ENCODE measurements at places on chromosomes 11 and 22.
A peak's percentile ranks its signal among the peaks of the same experiment; 100 is the strongest.

DNA sequence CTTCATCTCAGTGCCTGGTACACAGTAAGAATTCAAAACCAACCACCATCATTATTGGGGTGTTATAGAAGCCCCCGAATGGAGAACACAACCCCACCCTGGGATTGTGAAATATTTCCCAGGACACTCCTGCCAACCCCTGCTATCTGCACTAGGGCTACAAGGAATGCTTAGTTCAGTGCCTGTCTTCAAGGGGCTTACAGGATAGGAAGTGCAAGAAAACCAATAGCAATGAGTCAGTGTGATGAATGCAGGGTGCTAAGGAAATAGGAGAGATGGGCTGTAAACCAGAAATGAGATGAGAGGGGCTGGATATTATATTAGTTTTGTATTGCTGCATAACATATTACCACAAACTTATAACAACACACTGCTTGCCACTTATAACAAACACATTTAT lies 965 bp upstream of the ASCC2 start:
- DNase-seq = no peak

- no peak for DNase-seq
Measured at GRCh38 chr11:2094354-2095197, 44.6 kb downstream of the IGF2 start.

DNA sequence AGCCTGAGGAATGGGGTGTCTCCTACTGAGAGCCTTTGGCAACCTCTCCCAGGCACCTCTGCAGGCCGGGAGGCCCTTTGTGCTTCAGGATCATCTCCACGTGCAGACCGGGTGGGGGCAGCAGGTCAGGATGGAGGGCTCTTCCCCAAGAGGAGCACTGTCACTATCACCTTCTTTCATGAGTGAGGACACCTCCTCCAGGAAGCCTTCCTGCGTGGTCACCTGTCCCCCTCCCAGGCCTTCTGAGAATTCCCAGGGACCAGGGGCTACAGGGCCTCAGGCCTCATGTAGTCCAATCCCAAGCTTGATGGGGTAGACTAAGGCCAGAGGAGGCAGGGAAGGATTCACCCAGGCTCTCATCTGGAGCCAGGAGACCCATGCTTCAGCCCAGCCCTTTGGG lies 57.6 kb downstream of the PDE2A start:
- no peak for DNase-seq

DNA sequence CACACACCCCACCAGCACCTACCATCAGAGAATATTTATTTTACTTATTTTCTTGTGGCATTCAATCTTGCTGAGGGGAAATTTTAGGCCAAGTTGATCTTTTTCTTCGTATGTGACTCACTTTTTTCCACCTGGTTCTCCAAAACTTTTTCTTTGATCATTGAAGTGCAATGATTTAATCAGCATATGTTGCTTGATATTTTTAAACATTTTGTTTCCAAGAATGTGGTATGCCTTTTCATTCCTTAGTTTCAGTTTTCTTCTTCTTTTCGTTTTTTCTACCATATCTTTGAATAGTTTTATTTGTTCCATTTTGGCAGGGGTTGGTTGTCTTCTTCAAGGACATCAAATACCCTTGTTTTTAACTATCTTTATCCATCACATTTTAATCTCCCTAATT lies 28.6 kb downstream of the FANCF start:
- DNase-seq = no peak

GRCh38 chr11:123174196-123175183 lies 20.6 kb downstream of the CLMP start:
- DNase-seq = no peak

DNA sequence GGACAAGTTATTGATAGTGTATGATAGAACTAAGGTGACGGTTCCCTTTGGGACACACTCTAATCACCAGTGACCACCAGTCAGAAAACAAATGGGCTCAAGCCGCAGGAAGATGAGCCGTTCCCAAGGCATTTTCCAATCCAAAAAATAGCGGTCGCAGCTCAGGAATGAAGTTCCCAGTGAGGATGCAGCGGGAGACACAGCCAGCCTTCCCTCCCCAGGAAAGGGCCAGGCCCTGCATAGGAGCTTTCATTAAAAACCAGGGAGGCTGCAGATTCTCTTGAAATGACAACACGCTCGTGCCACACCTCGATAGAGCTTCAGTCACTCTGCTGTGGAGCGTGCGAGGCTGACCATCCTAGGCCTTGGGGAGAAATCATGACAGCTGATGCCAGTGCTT lies 65.8 kb upstream of the WNT7B start:
- DNase-seq = no peak

- no peak for DNase-seq
Measured at GRCh38 chr11:130449996-130450769, 1.7 kb downstream of the ADAMTS15 start.

GRCh38 chr22:31104869-31105268 lies 2.5 kb downstream of the SELENOM start:
- DNase-seq = no peak

GRCh38 chr11:71173709-71174108 lies 78.7 kb downstream of the SHANK2 start:
- no peak for DNase-seq

- DNase-seq = no peak
Measured at GRCh38 chr11:70854201-70854600, 398.2 kb downstream of the SHANK2 start.

DNA sequence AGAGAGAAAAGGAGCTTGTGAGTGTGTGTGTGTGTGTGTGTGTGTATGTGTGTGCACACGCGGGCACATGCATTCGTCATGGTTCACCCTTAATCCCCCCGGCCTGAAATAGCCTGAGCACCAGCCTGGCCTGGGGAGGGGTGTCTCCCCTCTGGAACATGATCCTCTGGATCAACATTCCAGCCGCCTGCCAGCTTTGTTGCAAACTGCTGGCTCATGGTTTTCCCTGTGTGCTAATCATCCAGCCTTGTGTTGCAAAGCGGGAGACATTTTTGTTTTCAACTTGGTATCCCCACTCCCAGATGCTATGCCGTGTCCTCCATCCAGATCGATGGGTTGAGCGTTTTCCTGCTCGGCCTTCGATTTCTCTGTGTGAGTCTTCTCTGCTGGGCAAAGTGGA lies 94.3 kb downstream of the FEZ1 start:
- DNase-seq = no peak

GRCh38 chr11:32312865-32313403 lies 122.4 kb downstream of the WT1 start:
- peak; percentile 89 for DNase-seq

DNA sequence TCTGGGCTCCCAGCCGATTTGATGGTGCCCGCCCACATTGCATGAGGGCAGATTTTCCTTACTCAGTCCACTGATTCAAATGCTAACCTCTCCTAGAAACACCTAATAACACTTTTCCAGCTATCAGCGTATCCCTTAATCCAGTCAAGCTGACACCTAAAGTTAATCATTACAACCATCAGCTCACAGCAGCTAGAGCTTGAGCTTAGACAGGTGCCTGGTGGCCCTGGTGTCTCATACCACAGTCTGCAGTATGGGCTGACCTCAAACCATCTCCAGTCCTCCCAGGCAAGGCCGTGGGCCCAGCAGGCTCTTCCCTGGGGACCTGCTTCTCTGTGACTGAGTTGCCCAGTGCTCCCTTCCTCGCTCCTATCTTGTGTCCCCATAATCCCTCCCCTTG lies 174.4 kb upstream of the NECTIN1 start:
- no peak for DNase-seq

- no peak for DNase-seq
Measured at GRCh38 chr11:126233391-126233790, 21.8 kb downstream of the FAM118B start.

GRCh38 chr11:20474882-20475517 lies 87.5 kb downstream of the PRMT3 start:
- DNase-seq = peak; percentile 43

- peak; percentile 70 for DNase-seq
Measured at GRCh38 chr11:57345555-57346211, 7.5 kb downstream of the P2RX3 start.

GRCh38 chr11:134150195-134150903 lies 73.4 kb downstream of the NCAPD3 start:
- no peak for DNase-seq

GRCh38 chr11:123135863-123136446 lies 59.1 kb downstream of the CLMP start:
- DNase-seq = no peak

DNA sequence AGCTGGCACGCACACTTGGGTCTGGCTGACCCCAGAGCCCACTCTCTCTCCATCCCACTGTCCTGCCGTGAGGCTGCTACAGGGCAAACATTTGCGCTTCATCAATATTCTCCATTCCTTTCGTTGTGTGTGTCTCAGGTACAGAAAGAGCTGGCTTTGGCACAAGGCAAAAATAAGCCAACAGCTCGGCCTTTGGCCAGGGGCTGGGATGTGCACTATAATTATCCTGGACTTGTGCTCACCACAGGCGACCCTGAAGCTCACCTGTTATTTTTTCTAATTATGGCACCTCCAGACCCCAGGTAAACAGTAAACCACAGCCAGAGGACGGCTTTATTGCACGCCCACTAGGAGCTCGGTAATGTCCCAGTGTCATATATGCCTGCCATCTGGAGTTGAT lies 10.9 kb downstream of the ZMAT5 start:
- no peak for DNase-seq

GRCh38 chr22:26927821-26928220 lies 270.4 kb downstream of the MIAT start:
- no peak for DNase-seq

DNA sequence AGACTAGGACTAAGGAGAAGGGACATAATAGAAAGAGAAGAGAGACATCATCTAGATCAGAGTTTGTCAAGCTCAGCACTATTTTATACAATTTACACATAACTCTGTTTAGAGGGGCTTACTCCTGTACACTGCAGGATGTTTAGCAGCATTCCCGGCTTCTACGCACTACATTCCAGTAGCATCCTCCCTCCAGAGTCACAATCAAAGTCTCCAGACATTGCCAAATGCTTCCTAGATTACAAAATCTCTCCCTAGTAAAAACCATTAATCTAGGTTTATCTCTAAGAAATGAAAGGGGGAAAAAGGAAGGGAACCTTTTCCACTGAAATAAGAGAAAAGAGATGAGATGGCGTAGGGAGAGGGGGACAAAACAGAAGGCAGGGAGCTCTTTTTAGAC lies 4.0 kb downstream of the USP28 start:
- no peak for DNase-seq

GRCh38 chr11:73445980-73446379 lies 69.8 kb downstream of the RELT start:
- no peak for DNase-seq

DNA sequence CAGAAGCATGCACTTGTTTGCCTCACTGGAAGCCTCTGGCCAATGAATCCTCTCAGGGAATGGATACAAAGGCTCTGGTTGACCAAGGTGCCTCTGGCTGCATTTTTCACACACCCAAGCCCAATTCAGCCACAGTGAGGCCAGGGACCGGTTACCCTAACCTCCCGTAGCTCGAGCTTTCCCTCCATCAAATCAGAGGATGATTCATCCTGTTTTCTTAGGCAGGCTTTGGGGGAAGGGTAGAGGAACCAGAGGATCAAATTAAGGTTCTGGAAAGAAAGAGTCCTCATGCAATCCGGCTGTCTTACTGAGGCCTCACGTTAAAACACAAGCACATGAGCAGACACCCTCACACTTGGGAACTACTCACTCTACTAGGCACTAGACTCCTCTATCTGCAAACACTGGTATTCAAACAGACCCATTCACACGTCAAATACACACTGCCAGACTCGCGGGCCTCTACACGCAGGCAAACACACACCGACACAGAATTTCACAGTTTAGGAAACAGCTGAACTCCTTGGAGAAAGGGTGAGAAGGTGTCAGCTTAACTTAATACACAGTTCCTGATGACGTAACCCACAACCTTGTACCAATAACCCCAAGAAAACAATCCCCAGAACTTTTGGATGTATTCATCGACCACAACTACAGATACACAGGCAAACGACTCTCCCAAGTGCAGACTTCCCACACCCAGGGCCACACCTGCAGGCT lies 12.4 kb downstream of the NRXN2 start:
- DNase-seq = no peak

- DNase-seq = no peak
Measured at GRCh38 chr22:44686873-44687600, 15.0 kb upstream of the PRR5 start.

GRCh38 chr11:106681435-106681834 lies 336.8 kb downstream of the GUCY1A2 start:
- no peak for DNase-seq

- DNase-seq = peak; percentile 45
Measured at GRCh38 chr11:122668562-122669090, 13.1 kb downstream of the UBASH3B start.

GRCh38 chr11:86230179-86230804 lies 14.3 kb upstream of the EED start:
- no peak for DNase-seq

DNA sequence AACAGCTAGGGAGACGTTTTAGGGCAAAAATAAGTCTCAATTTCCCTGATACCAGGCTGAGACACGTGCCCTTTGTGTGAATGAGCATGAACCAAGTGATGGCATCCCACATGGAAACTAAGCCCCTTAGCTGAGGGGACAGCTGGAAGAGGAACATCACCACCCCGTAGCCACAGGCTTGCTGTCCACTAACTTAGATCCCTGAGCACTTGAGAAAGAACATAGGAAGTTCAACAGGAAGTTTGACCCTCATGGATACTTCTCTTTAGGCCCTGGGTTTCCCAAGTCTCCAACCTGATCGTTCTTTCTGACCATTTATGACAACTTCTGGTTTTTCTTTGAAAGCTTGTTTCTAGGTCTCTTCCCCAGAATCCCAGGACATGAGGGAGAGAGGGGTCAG lies 11.6 kb upstream of the CKAP5 start:
- no peak for DNase-seq
